ENCODE measurements at places on chromosomes 13 and 19. TPM values are rescaled to one million over a fixed set of nuclear protein-coding genes. Genes with fewer than 3 reads are reported as not detected.

The ZNF14 gene
- 3.0 TPM for total RNA-seq

The ONECUT3 gene
- not detected for total RNA-seq

The SHFL gene
- total RNA-seq = 20.7 TPM

The CBLC gene
- not detected for total RNA-seq

The ZNF560 gene
- total RNA-seq = 0.02 TPM

The IGFL2 gene
- not detected for total RNA-seq

The IZUMO2 gene
- total RNA-seq = not detected

The JAK3 gene
- total RNA-seq = 0.37 TPM

The NCCRP1 gene
- not detected for total RNA-seq

The SULT2A1 gene
- not detected for total RNA-seq

The PLPP2 gene
- total RNA-seq = 138 TPM

The NKG7 gene
- not detected for total RNA-seq

The ADM5 gene
- total RNA-seq = 1.4 TPM

The CEBPA gene
- 4.3 TPM for total RNA-seq

The BICRA gene
- total RNA-seq = 10.6 TPM

The PNMA8A gene
- not detected for total RNA-seq

The SHKBP1 gene
- 26.6 TPM for total RNA-seq

The PCDH9 gene
- total RNA-seq = 5.6 TPM

The IL11 gene
- 1.4 TPM for total RNA-seq

The MRI1 gene
- total RNA-seq = 31.9 TPM

The SLC7A9 gene
- total RNA-seq = not detected

The SYNGR4 gene
- 0.35 TPM for total RNA-seq

The CYP4F8 gene
- not detected for total RNA-seq

The WDR88 gene
- total RNA-seq = not detected

The ZNF221 gene
- total RNA-seq = 1.1 TPM

The CFD gene
- total RNA-seq = 2.3 TPM

The CPB2 gene
- total RNA-seq = not detected

The TIMM50 gene
- 91.9 TPM for total RNA-seq

The SIGLEC9 gene
- not detected for total RNA-seq

The CRB3 gene
- not detected for total RNA-seq

The MAST1 gene
- not detected for total RNA-seq

The LCP1 gene
- total RNA-seq = 77.8 TPM

The CYP4F12 gene
- total RNA-seq = 6.3 TPM

The ZNF175 gene
- total RNA-seq = 3.1 TPM

The EPN1 gene
- total RNA-seq = 43.6 TPM

The MISP3 gene
- total RNA-seq = 3.3 TPM

The ZNF431 gene
- total RNA-seq = 4.1 TPM

The KCNK6 gene
- not detected for total RNA-seq

The IL17D gene
- total RNA-seq = 0.43 TPM

The TMIGD2 gene
- total RNA-seq = not detected

The SIGLEC12 gene
- not detected for total RNA-seq

The LILRB4 gene
- total RNA-seq = not detected

The ANGPTL8 gene
- total RNA-seq = not detected

The DYRK1B gene
- 4.3 TPM for total RNA-seq

The TIMM29 gene
- total RNA-seq = 23.5 TPM

The SPIB gene
- total RNA-seq = 0.10 TPM

The CYSLTR2 gene
- total RNA-seq = not detected
